Stromal cell of bone marrow (primary cell): ENCODE measurements at places on chromosomes 1 and 21.

DNA sequence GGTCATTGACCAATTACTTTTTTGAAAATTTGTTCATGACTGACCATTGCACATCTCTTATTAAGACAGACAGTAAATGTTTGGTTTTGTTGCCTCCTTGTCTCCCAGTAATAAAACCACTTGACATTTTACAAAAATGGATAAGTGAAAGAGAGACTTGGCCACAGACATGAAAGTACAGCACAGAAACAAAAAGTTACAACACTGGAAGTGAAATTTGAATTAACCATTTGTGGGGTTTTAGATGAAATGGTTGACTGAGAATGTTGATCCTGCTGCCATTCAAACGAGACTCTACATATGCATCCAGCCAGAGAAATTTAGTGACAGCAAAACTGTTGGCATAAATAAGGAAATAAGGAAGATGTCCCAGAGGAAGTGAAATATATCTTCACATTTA lies 79.3 kb upstream of the B3GALT2 start:
- DNase-seq, result no peak

DNA sequence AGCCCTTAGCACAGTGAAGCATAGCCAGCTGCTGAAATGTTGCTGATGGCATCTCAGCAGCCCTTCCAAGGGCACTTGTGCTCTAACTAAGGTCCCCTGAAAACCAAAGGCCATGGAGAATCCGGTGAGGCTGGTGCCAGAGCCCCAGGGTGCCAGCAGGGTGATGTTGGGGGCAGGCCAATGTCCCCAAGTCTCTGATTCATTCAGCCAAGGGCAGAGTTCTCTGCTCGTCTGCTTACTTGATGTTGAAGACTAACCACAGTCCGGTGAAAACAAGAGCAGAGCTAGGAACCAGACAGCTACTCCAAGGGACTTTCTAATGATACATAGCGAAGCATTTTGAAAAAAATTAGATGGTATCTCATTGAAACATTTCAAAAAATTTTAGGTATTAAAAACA lies 149.8 kb downstream of the ZZZ3 start:
- DNase-seq, result no peak

- no peak for DNase-seq
Measured at GRCh38 chr1:179510038-179510437, 65.7 kb downstream of the NPHS2 start.

GRCh38 chr21:29164323-29164942 lies 34.0 kb downstream of the MAP3K7CL start:
- peak; percentile 83 for DNase-seq

DNA sequence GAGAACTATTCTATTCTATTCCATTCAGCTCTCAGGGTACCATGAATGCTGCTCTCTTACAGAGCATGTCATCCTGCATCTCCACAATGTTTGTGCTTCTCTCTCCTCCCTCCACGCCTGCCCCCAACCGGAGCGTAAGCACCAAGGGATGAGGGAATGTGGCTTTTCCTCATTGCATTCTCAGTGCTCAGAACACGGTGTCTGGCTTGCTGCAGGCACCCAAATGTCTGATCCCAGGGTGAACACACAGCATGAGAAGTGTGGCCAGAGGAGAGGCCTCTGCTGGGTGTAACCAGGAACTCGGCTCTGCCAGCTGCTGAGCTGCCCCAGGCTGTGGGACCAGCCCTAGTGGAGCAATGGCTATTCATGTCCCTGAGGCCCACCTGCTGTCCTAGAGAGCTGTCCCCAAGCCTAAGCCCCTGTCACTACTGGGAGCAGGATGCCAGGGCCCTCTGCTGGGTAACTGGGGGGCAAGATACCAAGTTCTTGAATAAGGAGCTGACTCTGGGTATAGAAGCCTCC lies 38.3 kb downstream of the OLFML2B start:
- no peak for DNase-seq

GRCh38 chr1:236733653-236734052 lies 47.4 kb downstream of the ACTN2 start:
- DNase-seq, result no peak

GRCh38 chr21:21712748-21713520 lies 714.7 kb downstream of the NCAM2 start:
- peak; percentile 48 for DNase-seq

DNA sequence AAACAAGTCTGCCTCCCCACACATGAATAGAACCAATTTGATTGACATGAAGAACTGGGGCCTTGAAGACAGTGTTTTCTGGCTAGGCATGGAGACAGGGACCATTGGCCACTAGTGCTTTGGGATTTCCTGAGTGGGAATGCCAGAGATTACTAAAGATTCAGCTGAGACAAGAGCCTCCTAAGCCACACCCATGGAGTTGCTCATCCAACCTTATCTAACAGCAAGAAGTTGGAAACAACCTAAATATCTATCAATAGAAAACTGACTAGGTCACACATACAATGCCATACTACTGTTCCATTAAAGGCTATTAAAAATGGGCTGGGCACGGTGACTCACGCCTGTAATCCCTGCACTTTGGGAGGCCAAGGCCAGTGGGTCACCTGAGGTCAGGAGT lies 184.1 kb downstream of the ZBTB18 start:
- no peak for DNase-seq

- DNase-seq, result no peak
Measured at GRCh38 chr1:245878585-245878984, 628.5 kb downstream of the SMYD3 start.

DNA sequence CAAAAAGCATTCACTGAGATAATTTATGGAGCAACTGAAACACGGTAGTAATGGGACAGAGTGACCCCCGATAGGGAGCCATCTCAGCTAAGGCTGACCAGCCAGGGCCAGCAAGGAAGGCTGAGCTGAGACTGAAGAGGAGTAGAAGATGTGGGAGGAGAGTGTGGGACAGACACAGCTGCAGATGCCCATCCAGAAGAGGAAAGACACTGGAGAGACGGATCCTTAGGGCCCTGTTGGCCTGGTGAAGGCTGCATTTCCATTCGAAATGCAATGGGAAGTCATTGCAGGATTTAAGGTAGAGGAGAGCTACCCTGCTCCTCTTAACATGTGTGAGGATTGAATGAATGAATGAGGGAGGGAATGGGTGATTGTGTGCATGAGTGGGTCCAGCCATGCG lies 44.0 kb upstream of the LRP8 start:
- DNase-seq, result no peak

DNA sequence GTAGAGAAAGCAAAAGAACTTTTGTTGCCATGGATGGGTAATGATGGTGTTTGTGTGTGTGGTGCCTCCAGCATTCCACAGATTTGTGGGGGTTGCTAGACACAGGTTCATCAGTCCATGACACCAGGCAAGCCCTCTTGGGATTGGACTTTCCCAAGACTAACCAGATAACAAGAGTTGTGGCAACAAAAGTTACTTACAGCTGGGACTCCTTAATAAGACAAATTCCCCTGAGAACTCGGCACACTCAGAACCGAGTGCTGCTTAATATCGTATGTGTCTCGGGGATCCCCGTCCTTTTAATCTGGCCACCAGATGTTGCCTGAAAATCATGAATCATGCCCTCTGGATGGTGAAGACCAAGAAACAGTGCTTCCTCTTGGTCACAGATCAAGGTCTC lies 193.3 kb downstream of the AJAP1 start:
- no peak for DNase-seq

DNA sequence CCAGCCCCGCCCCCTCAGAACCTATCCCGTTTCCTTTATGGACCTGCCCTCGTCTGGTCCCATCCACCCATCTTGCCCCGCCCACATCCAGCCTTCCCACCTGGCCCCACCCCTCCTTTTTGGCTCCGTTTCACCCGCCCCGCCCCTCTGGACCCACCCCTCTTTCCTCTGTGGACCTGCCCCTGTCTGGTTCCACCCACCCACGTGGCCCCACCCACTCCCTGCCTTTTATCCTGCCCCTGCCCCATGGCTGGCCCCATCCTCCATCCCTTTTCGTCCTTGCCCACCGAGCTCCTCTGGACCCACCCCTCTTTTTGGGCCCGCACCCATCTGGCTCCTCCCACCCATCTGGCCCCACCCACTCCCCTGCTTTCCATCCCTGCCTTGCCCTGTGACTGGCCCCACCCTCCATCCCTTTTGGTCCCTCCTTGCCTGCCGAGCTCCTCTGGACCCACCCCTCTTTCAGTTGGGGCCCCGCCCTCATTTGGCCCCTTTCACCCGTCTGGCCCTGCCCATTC lies 177.3 kb downstream of the CAMTA1 start:
- no peak for DNase-seq

GRCh38 chr1:205666372-205667166 lies 13.7 kb downstream of the SLC45A3 start:
- DNase-seq, result no peak

- peak; percentile 53 for DNase-seq
Measured at GRCh38 chr21:34545079-34545884, 33.3 kb upstream of the KCNE1 start.

GRCh38 chr1:40141878-40142535 lies 19.2 kb upstream of the RLF start:
- DNase-seq, result no peak

GRCh38 chr1:47527653-47528272 lies 89.9 kb downstream of the FOXD2 start:
- no peak for DNase-seq
